Osteoblast (primary cell): ENCODE measurements at places on chromosomes 11 and 22. TPM values are rescaled to one million over a fixed set of nuclear protein-coding genes. Genes with fewer than 3 reads are reported as not detected.

GRCh38 chr22:28443526-28443876 lies 236.1 kb downstream of the TTC28 start:
- H3K27me3 ChIP-seq: no peaks in the 10 kb centered on the region
- DNase-seq: peak; percentile 77
- peak overlapping the region; percentile 80 for H3K4me3 ChIP-seq
- H3K36me3 ChIP-seq: no peaks in the 10 kb centered on the region

- peak; percentile 59 for DNase-seq
- H3K36me3 ChIP-seq: no peaks in the 10 kb centered on the region
- peaks cover 17% of the 10 kb centered on the region for H3K4me1 ChIP-seq
Observed at GRCh38 chr11:103637295-103637694, 399.1 kb upstream of the DDI1 start.

DNA sequence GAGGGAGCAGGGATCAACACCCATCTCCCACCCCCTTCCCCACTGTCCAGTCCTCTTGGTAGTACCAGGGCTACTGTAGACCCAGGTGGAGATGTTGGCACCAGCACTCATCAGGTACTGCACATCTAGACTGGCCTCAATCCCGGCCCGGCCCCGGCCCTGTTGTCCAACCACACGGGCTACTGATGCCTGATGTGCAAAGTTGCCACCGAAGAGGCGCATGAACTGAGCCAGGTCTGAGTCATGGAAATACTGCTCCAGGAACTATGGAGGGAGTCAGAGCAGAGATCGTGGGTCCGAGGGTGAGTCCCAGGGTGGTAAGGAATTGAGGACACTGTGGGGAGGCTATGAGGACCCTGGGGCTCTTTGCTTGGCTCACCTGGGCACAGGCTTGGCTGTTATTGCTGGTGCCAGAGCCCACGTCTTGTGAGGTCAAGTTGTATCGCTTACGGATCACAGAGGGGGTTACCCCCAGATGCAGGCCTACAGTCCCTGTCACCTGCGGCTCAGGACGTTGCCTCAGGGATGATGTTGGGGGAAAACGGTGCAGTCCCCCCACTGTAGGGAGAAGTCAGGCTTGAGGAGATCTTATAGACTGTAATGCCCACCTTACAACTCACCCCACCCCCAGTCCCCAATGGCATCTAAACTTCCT lies 2.5 kb downstream of the TPP1 start:
- peaks cover 35% of the 10 kb centered on the region for H3K4me1 ChIP-seq
- no peak overlapping the region for H3K4me3 ChIP-seq

- peaks cover 2% of the 10 kb centered on the region for H3K4me1 ChIP-seq
- H3K27me3 ChIP-seq: no peaks in the 10 kb centered on the region
- no peak for DNase-seq
- no peaks in the 10 kb centered on the region for H3K36me3 ChIP-seq
Observed at GRCh38 chr11:102489186-102490145, 36.9 kb upstream of the TMEM123 start.

DNA sequence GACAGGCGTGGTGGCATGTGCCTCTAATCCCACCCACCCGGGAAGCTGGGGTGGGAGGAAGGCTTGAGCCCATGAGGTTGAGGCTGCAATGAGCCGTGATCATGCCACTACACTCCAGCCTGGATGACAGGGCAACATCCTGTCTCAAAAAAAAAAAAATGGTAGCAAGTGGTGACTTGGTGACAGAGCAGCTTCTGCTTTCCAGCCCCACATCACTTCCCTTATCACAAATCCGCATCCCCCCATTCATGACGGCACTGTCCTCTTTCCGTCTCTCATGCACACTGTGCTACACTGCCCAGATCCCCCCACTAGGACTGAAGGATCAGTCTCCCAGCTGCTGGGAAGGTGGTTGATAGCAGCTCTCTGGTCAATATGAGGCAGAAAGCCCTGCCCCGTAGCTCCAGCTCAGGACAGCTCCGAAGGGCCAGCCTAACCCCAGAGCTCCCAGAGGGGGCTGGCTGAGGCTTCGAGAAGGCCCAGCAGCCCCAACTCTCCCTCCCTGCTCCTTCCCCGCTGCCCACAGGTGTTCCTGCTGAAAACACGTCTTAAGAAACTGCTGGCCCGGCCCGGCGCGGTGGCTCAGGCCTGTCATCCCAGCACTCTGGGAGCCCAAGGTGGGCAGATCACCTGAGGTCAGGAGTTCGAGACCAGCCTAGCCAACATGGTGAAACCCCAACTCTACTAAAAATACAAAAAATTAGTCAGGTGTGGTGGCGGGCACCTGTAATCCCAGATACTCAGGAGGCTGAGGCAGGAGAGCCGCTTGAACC lies 15.9 kb downstream of the PGA5 start:
- H3K27me3 ChIP-seq: no peaks in the 10 kb centered on the region
- H3K4me1 ChIP-seq: no peaks in the 10 kb centered on the region
- peak; percentile 82 for DNase-seq
- H3K27ac ChIP-seq: no peak overlapping the region

Gene GP1BB
- 0.88 and 1.8 TPM in 2 replicates for total RNA-seq

Gene BCO2
- total RNA-seq: 0.72 and 2.4 TPM in 2 replicates
